T-cell (primary cell): ENCODE measurements at places on chromosomes 16 and 17. TPM values are rescaled to one million over a fixed set of nuclear protein-coding genes. Genes with fewer than 3 reads are reported as not detected.

The C16orf95 gene
- 3.1 TPM for total RNA-seq

The MAPT gene
- 1.0 TPM for total RNA-seq

The FTO gene
- 45.4 TPM for total RNA-seq

The CCL17 gene
- 1.2 TPM for total RNA-seq

The VAT1L gene
- not detected for total RNA-seq

The C1QTNF1 gene
- not detected for total RNA-seq

The C16orf74 gene
- total RNA-seq = 17.2 TPM

The WBP2 gene
- total RNA-seq = 143 TPM

The ARL17B gene
- total RNA-seq = 29.6 TPM

The IL32 gene
- total RNA-seq = 1,200 TPM

The C16orf89 gene
- not detected for total RNA-seq

- DNase-seq = no peak
These were observed 548 bp upstream of the DYNC1LI2 start for GRCh38 chr16:66751992-66752322.

DNA sequence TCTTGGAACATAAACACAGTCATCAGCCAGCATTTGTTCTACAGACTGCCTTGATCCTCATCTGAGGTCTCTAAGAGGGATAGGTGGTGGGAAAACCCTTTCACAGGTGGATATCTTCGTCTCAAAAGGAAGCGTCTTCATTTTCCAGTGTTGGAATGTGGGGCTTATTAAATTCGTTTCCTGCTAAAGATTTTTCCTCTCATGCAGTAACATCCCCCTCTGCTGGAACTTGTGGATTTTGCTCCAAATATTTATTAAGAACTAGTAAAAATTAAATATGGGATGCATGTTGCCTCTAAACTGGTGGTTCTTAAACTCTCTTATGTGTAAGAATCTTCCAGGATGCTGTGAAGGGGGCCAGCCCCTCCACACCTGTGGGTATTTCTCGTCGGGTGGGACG is 20.1 kb upstream of the MLYCD start:
- no peak for DNase-seq

- peak; percentile 23 for DNase-seq
These were observed 2.1 kb downstream of the CFAP20 start for GRCh38 chr16:58127033-58127556.

GRCh38 chr16:3727806-3728381 is 10.6 kb upstream of the TRAP1 start:
- no peak for DNase-seq

DNA sequence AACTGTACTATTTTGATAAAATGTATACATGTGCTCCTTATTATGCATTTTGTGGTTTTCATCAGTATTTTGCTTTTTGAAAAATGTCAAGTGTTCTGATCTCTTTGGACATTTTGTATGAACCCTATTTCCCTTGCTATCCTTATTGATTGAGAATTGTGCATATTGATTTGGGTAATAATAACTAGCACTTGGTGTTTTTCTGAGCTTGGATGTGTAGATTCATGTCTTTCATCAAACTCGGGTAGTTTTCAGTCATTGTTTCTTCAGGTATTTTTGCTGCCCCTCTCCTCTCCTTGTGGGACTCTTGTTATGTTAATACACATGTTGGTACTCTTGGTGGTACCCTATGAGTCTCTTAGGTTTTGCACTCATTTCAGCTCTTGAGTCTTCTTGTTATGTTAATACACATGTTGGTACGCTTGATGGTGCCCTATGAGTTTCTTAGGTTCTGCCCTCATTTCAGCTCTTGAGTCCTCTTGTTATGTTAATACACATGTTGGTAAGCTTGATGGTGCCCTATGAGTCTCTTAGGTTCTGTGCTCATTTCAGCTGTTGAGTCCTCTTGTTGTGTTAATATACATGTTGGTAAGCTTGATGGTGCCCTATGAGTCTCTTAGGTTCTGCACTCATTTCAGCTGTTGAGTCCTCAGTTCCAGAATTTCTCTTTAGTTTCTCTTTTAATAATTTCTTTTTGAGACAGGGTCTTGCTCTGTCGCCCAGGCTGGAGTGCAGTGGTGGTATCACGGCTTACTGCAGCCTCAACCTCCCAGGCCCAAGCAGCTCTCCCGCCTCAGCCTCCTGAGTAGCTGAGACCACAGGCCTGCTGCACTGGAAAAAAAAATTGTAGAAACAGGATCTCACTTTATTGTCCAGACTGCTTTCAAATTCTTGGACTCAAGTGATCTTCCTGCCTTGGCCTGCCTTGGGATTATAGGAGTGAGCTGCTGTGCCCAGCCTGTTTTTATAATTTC is 19.3 kb downstream of the ZNF750 start:
- no peak for DNase-seq

DNA sequence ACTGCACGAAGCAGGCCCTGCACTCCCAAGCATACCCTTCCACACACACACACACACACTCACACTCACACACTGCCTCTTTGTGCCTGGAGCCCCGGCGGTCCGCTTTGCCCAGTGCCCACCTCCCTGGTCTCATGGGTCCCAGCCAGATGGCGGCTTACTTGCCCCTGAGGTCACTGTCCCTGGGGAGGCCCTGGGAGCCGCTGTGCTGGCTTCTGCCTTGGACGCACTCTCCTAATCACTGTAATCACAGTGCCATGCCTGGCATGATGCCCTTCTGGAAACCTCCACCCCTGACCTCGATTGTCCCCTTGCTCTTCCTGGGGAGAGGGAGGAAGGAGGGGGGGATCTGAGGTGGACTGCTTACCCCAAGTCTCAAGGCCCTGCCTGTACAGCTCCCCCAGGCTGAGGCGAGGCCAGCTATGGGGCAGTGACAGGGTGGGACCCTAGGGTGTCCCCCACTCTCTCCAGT is 36.0 kb downstream of the ARHGAP23 start:
- no peak for DNase-seq

DNA sequence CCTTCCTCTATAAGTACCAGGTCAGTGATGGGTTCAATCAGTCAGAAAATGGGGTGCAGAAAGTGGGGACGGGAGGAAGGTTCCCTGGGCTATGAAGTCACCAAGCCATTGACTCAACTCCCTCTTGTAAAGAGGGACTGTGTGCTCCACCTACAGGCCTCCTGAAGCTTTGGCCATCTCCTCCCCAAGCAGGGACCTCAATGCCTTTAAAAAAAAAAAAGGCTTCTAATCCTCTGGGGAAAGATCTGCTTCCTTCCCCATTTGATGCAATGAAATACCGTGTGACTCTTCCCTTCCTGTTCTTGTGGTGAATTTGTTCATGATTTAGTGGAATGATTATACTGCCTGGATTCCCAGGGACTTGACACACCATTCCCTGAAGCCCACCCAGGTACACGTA is 30.8 kb downstream of the VWA3A start:
- DNase-seq = no peak

DNA sequence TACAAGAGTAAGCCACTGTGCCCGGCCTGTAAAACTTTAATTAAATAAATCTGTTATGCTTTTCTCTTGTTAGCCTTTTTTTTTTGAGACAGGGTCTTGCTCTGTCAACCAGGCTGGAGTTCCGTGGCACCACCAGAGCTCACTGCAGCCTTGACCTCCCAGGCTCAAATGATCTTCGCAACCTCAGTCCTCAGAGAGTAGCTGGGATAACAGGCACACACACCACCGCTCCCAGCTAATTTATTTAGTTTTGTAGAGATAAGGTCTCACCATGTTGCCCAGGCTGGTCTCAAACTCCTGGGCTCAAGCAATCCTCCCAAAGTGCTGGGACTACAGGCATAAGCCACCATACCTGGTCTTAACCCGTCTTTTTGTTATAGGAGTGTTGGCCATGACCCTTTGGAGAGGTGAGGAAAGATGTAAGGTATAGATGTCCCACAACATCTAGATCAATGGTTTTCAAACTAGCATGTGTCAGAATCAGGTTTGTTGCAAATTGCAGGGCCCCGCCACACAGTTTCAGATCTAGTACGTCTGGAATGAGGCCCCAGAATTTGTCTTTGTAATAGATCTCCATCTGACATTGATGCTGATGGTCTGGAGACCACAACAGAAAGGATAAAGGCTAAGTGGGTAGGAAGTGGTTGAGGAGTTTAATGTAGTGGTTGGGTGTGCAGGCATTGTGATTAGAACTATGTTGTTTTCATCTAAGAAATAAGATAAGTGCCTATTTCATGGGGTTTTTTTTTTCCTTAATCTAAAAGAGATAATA is 4.3 kb upstream of the GGA2 start:
- no peak for DNase-seq

DNA sequence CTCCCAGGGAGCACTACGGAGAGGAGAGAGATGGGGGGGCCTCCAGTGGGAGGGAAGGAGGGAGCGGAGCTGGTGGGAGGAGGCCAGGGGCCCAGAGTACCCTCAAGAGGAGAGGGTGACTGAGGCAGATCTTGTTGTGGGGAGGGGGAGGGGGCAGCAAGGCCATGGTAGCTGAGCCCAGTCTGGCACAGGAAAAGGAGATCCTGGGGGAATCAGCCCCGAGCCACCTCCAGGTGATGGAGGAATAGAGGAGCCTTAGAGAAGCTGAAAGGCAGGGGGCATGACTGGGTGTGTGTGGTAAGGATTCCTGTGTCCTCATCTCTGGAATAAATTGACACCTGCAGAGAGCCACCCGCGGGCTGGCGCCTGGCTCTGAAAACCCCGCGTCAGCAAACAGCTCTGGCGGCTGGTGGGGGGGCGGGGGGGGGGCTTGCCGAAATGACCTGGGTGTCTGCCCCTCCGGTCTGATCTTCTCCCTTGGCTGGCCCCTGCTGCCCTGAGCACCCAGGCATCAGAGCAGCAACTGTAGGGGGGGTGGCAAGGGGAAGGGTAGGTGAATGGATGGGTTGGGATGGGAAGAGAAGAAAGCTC is 1.3 kb upstream of the NLGN2 start:
- no peak for DNase-seq

GRCh38 chr17:65060631-65061254 is 4.2 kb upstream of the GNA13 start:
- DNase-seq = no peak

GRCh38 chr17:7260651-7261378 is 1.5 kb downstream of the CLDN7 start:
- DNase-seq = no peak

GRCh38 chr16:3637371-3637923 is 17.0 kb upstream of the DNASE1 start:
- peak; percentile 33 for DNase-seq

- no peak for DNase-seq
These were observed 80.0 kb downstream of the CDRT15 start for GRCh38 chr17:14156689-14157088.

- DNase-seq = no peak
These were observed 8.4 kb upstream of the TAT start for GRCh38 chr16:71585318-71585703.

- DNase-seq = no peak
These were observed 4.7 kb downstream of the NAT9 start for GRCh38 chr17:74771319-74771914.

DNA sequence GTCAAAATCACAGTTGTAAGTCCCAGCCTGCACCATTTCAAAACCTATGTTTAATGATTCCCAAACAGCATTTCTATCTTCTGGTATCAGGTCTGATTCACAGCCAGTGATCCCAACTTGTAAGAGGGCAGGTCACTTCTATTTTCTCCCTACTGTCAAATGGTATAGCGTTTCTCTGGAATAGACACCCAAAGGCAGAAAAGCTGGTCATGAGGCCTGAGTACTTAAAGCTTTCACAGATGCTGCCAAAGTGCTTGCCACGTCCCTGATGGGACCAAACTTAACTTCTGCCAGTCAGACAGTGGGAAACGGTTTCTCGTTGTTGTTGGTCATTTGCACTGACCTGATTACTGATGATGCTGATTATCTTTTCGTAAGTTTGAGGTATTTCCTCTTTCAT is 43.4 kb downstream of the CYTH1 start:
- DNase-seq = no peak
